Activated CD4-positive, alpha-beta memory T cell treated with anti-CD3 and anti-CD28 coated beads, Interleukin-2, amount 10 ng/mL, durations not matched to agents 7 days and 5 days (primary cell): ENCODE measurements at places on chromosomes 5 and 9. TPM values are rescaled to one million over a fixed set of nuclear protein-coding genes. Genes with fewer than 3 reads are reported as not detected.

- no peak overlapping the region for H3K4me3 ChIP-seq
- H3K27ac ChIP-seq: no peak overlapping the region
- no peak for DNase-seq
- H3K4me1 ChIP-seq: no peaks in the 10 kb centered on the region
- H3K36me3 ChIP-seq: no peaks in the 10 kb centered on the region
These were observed 780.5 kb upstream of the ZNF608 start for GRCh38 chr5:125526966-125527365.

The OR13C3 gene
- total RNA-seq: not detected

DNA sequence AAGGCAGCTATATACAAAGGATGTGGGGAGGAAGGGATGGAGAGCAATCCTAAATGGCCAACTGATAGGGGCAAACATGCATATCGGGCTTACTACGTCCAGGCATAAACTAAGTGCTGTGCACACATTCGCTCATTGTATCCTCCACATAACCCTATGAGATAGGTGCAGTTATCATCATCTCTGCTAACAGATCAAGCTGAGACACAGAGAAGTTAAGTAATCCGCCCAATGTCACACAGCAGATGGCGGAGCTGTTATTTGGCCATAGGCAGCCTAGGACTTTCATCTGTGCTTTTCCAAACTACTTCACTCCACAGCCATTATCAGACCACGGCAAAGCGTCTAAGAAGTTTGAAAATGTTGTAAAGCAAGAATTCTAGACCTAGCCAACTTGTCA, 197.5 kb downstream of the RGS3 start:
- peaks cover 38% of the 10 kb centered on the region for H3K27me3 ChIP-seq
- DNase-seq: no peak
- no peak overlapping the region for H3K27ac ChIP-seq
- no peaks in the 10 kb centered on the region for H3K36me3 ChIP-seq
- H3K4me3 ChIP-seq: no peak overlapping the region

The ADRA1B gene
- not detected for total RNA-seq

DNA sequence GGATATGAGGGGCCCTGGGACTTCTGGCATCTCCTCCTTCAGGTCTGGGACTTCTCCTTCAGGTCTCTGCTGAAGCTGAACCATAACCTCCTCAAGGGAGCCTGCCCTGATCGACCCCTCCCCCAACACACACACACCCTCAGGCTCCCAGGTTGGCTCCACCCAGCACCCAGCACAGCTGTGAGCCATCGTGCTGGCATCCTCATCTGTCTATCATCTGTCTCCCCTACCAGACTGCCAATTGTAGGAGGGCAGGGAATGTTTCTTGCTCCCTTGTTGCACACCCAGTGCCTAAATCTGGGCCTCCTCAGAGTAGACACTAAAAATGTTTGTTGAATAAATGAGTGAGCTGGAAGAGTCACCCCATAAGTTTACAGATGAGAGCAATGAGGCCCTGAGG, 71.4 kb downstream of the LRSAM1 start:
- H3K27me3 ChIP-seq: no peaks in the 10 kb centered on the region
- no peak overlapping the region for H3K4me3 ChIP-seq
- DNase-seq: no peak
- H3K27ac ChIP-seq: no peak overlapping the region

GRCh38 chr9:18692268-18692667, 218.3 kb downstream of the ADAMTSL1 start:
- H3K27me3 ChIP-seq: no peaks in the 10 kb centered on the region
- H3K27ac ChIP-seq: no peak overlapping the region
- no peaks in the 10 kb centered on the region for H3K4me1 ChIP-seq
- H3K36me3 ChIP-seq: no peaks in the 10 kb centered on the region
- H3K4me3 ChIP-seq: no peak overlapping the region
- no peak for DNase-seq

DNA sequence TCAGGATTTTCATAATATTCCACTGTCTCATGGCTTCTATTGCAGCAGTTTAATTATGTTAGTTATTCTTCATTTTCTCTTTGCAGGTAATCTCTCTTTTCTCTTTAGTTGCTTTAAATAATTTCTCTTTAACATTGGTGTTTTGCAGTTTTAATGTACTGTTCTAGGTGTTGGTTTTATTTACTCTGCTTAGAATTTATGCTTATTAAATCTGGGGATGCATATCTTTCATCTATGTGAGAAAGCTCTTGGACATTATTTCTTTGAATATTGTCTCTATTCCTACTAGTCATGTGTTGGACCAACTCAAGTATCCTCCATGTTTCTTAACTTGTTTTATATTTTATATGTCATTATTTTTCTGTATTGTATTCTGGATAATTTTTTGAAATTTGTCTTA, 218.7 kb upstream of the TUT7 start:
- H3K27me3 ChIP-seq: no peaks in the 10 kb centered on the region
- H3K4me1 ChIP-seq: no peaks in the 10 kb centered on the region
- H3K4me3 ChIP-seq: no peak overlapping the region
- no peak for DNase-seq
- no peak overlapping the region for H3K27ac ChIP-seq
- H3K36me3 ChIP-seq: no peaks in the 10 kb centered on the region

The ROPN1L gene
- 7.5 TPM for total RNA-seq

The ISL1 gene
- total RNA-seq: not detected

DNA sequence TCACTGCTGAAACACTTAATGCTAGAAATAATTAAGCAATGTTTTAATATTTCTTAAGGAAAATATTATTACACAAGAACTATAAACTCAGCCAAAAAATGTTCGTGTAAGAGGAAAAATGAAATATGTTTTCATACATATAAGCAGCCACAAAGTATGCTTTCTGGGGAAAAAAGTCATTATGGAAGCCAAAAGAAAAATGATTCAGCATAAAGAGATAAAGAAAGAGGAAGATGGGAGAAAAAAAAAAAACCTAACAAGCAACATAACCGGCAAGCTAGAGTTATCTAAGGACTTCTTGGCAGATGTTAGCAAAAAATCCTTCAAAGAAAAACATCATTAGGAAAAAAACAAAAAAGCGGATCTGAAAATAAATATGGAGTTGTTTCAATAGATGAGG, 179.1 kb downstream of the MUSK start:
- no peak overlapping the region for H3K4me3 ChIP-seq
- no peak for DNase-seq
- no peak overlapping the region for H3K27ac ChIP-seq
- no peaks in the 10 kb centered on the region for H3K27me3 ChIP-seq

The FSD1L gene
- total RNA-seq: 7.8 TPM

The GRIA1 gene
- not detected for total RNA-seq

The PIP5K1B gene
- 2.3 TPM for total RNA-seq

The PTPRD gene
- total RNA-seq: not detected

DNA sequence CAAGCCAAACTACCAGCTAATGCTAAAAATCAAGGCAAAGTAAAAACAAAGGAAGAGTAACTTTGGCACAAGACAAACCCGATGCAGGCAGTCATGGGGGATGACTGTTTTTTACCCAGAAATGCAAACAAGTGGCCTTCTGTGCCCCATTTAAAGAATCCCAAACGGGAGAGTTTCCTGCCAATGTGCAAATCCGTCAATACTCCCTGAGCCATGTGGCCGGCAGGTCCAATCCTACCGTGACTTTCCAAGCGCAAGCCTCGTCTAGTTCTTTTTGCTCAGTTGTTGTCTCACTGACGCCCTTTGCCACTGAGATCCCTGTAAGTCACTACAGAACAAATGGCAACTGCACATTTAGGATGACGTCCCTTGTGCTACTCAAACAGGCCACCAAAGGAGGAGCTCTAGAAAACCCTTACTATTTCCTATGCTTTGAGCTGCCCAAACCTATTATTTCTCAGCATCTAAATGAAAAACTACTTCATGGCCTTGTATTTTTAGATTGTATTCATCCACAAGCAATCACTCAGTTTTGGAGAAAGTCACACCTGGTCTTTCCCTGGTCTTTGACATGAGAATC, 43.4 kb downstream of the OTULIN start:
- peaks cover 94% of the 10 kb centered on the region for H3K36me3 ChIP-seq
- no peaks in the 10 kb centered on the region for H3K27me3 ChIP-seq
- peaks cover 72% of the 10 kb centered on the region for H3K4me1 ChIP-seq
- H3K27ac ChIP-seq: peak overlapping the region; percentile 100

GRCh38 chr5:76196457-76196856, 113.3 kb downstream of the SV2C start:
- no peak overlapping the region for H3K4me3 ChIP-seq
- peaks cover 1% of the 10 kb centered on the region for H3K4me1 ChIP-seq
- H3K36me3 ChIP-seq: no peaks in the 10 kb centered on the region
- DNase-seq: no peak

GRCh38 chr5:119402555-119402954, 46.7 kb downstream of the TNFAIP8 start:
- peaks cover 11% of the 10 kb centered on the region for H3K4me1 ChIP-seq
- no peak overlapping the region for H3K4me3 ChIP-seq
- no peak for DNase-seq
- H3K27me3 ChIP-seq: no peaks in the 10 kb centered on the region

GRCh38 chr5:170745481-170746071, 37.9 kb upstream of the GABRP start:
- H3K4me3 ChIP-seq: no peak overlapping the region
- peaks cover 12% of the 10 kb centered on the region for H3K27me3 ChIP-seq
- no peaks in the 10 kb centered on the region for H3K4me1 ChIP-seq
- H3K27ac ChIP-seq: no peak overlapping the region

- H3K36me3 ChIP-seq: no peaks in the 10 kb centered on the region
- peaks cover 4% of the 10 kb centered on the region for H3K4me1 ChIP-seq
- H3K27me3 ChIP-seq: peaks cover 11% of the 10 kb centered on the region
- H3K4me3 ChIP-seq: no peak overlapping the region
These were observed 8.2 kb upstream of the ZFYVE16 start for GRCh38 chr5:80399526-80400239.

- H3K36me3 ChIP-seq: no peaks in the 10 kb centered on the region
- DNase-seq: no peak
- peaks cover 1% of the 10 kb centered on the region for H3K4me1 ChIP-seq
- H3K27me3 ChIP-seq: peaks cover 21% of the 10 kb centered on the region
These were observed 27.7 kb downstream of the KCTD16 start for GRCh38 chr5:144198386-144198785.

DNA sequence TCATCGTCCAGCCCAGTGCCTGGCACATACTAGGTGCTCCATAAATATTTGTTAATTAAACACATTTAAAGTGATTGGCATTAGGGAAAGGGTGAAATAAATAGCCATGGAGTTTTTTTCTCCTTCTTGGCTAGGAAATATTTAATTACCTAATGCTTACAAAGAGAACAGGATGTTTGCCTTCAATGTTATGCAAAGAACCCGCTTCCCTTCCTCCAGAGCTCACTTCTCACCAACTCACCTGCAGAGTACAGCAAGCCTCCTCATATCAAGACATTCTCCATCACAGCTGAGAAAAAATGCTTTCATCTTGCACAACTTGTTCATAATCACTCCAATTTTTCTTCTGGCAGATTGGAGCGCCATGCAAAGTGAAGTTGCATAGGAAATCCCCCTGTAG, 161.7 kb upstream of the STK32A start:
- H3K27me3 ChIP-seq: no peaks in the 10 kb centered on the region
- no peaks in the 10 kb centered on the region for H3K4me1 ChIP-seq
- no peak for DNase-seq

The GABRA6 gene
- not detected for total RNA-seq

DNA sequence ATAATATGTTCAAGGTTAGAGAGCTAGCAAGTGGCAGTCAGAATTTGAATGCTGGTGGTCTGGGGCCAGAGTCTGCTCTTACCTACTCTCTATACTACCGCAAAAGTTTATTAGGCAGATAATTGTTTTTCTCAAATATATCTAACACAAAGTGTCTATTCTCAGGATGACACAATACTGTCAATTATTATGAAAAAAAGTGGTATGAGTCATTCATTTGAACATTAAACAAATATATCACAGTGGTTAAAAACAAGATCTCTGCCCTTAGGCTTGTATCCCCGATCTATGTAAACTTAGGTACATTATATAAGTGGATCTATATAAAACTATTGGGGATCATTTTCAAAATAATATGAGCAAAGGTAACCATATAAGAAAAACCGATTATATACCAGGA, 354.9 kb downstream of the CETN3 start:
- no peaks in the 10 kb centered on the region for H3K27me3 ChIP-seq
- no peaks in the 10 kb centered on the region for H3K4me1 ChIP-seq
- H3K27ac ChIP-seq: no peak overlapping the region
- no peaks in the 10 kb centered on the region for H3K36me3 ChIP-seq
- no peak overlapping the region for H3K4me3 ChIP-seq
- DNase-seq: no peak

The PCDHGB5 gene
- total RNA-seq: not detected

DNA sequence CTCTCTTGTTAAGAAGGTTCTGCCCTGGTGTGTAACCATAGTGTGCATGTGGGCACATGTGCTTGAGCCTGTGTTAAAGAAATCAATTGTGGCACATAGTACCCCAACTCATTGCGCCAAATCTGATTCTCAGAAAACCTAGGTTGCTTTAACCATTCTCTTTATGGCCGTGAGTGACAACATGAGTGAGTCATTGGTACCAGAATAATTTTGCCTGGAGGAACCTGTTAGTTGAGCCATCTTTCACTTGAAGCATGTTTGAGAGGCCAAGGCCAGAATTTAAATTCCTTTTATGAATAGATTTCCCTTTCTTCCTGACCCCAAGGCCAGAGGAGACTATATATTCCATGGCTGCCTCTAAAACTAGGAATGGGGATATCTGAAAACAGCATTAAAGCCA, 35.2 kb upstream of the SLC36A2 start:
- no peaks in the 10 kb centered on the region for H3K4me1 ChIP-seq
- no peak for DNase-seq
- H3K27me3 ChIP-seq: peaks cover 3% of the 10 kb centered on the region
- no peaks in the 10 kb centered on the region for H3K36me3 ChIP-seq

DNA sequence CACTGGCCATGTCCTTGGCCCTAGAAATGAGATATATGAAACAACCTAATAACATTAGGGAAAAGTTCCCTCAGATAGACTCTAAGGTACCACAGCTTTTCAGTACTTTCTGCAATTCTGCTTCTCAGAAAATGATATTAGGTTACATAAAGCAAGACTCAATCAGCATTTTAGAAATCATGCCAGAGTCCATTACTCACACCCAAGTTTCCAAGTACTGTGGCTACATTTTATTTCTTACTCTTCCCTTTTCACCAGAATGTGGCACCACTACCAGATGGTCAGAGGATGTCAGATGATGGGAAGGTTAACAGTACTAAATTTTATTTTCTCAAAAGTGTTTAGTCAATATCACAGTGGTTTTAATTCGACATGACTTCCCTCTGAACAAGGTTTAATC, 217.2 kb downstream of the MLLT3 start:
- no peaks in the 10 kb centered on the region for H3K27me3 ChIP-seq
- H3K36me3 ChIP-seq: peaks cover 24% of the 10 kb centered on the region
- H3K27ac ChIP-seq: no peak overlapping the region
- H3K4me3 ChIP-seq: no peak overlapping the region
- DNase-seq: no peak
